Diencephalon (tissue), 1 donor: ENCODE measurements at places on chromosomes 13 and 19. TPM values are rescaled to one million over a fixed set of nuclear protein-coding genes. Genes with fewer than 3 reads are reported as not detected.

ACP5 gene
- 0.46 TPM for total RNA-seq

TMEM190 gene
- total RNA-seq, result not detected

ZNF416 gene
- 14.1 TPM for total RNA-seq

ZNF442 gene
- 11.1 TPM for total RNA-seq

ZNF83 gene
- total RNA-seq, result 48.9 TPM

COG6 gene
- 63.7 TPM for total RNA-seq

KLK2 gene
- total RNA-seq, result not detected

F2RL3 gene
- total RNA-seq, result 0.23 TPM

GPATCH1 gene
- 16.1 TPM for total RNA-seq
